K562 (cell line): ENCODE measurements at places on chromosomes 6 and 20.

GRCh38 chr6:160079686-160080043 is 42.0 kb upstream of the SLC22A1 start:
- DNase-seq = no peak

GRCh38 chr6:157302736-157303135 is 20.6 kb downstream of the TMEM242 start:
- DNase-seq = no peak

DNA sequence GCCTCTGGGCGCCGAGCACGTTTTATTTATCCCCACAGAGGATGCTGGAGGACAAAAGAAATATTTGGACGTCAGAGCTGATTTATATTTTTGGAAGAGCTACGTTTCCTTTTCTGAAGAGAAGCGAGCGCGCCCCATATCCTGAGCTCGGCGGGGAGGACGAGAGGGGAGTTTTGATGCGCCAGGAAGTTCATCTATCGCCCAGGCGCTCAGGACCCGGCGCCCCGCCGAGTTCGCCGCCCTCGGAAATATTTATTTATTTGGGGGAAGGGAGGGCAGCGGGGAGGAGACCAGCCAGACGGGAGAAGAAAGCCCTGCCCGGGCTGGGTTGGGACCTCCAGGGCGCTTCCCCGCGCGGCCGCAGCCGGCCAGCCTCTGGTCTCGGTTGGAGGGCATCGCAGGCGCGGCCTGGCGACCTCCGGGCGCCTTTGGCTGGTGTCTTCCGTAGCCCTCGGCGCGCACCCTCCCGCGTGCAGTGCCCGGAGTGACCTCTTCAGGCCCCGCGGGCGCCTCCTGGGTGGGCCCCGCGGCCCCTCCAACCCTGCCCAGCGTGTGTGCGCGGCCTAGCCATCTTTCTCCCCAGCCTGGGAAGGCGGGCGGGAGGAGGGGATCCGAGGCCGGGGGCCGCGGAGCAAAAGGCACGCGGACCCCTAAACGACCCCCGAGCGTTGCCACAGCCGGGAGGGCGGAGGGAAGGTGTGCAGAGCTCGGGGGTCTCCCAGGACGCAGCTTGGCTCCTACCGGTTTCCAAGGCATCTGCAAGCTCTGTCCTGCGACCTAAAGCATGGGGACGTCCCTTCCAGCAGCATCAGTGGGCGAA is 5.4 kb upstream of the FOXF2 start:
- DNase-seq = no peak

GRCh38 chr6:35181933-35182612 is 31.7 kb upstream of the SCUBE3 start:
- no peak for DNase-seq

GRCh38 chr6:35786272-35786671 is 5.5 kb downstream of the CLPSL1 start:
- DNase-seq = no peak

DNA sequence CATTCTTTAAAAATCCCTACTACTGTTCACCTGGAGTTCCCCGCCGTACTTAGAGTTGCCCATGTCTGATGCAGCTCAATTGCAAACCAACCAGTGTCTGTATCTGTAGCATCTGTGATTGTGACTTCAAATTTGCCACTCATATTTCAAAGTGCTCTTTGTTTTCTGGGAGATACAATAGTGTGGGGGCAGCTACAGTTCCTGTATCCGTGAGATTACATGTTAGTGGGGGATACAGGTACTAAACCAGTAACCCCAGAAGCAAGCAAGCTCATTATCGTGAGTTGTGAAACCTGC is 140.9 kb downstream of the ANKRD60 start:
- DNase-seq = no peak

DNA sequence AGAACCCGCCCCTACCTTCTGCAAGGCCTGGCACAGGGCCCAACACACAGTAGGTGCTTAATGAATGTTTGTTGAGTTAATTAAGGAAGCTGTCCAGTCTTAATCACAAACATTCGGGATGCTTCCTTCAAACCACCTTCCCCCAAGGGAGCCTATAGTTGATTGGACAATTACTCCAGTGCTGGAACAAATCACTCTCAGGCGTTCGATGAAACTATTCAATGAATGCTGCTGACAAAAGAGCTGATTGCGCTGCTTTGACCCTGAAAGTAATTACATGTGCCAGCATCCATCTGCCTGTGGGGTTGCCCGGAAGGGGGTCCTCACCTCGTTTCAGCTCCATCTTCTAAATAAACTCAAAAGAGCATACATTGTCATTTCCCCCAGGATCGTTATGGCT is 112.0 kb upstream of the SRSF6 start:
- no peak for DNase-seq
